GM20000 (cell line): ENCODE measurements at places on chromosomes 13 and 19.
A peak's percentile ranks its signal among the peaks of the same experiment; 100 is the strongest.

DNA sequence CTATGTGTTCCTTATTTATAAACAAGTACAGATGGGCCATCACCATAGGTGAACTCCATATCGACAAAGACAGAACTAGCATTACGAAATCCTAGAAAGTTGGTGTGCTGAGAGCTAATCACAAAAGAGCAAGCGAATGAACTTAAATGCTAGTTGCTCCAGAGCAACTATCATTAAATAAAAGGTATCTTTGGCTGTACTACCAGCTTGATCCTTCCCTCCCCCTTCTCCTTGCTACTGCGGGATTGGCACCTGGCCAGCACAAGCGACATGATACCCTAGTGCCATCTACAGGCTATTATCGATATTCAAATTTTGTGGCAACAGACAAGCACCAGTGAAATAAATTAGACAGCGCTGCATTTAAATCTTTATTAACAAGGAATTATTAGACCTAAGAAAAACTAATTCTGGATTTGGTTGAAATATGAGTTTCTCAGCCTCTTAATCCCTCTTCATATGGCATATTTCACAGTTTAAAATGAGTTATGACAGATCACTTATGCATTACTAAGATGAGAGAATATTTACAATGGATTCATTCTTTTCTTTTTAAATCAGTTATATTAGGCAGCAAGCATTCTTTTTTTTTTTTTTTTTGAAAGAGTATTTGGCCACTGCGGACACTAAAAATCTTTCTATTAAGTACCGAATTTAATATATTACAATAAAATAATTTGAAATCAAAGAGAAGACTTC, 5.8 kb downstream of the PCDH9 start:
- peak; percentile 17 for DNase-seq

GRCh38 chr13:50375792-50376191, 360.5 kb downstream of the KCNRG start:
- DNase-seq = no peak

DNA sequence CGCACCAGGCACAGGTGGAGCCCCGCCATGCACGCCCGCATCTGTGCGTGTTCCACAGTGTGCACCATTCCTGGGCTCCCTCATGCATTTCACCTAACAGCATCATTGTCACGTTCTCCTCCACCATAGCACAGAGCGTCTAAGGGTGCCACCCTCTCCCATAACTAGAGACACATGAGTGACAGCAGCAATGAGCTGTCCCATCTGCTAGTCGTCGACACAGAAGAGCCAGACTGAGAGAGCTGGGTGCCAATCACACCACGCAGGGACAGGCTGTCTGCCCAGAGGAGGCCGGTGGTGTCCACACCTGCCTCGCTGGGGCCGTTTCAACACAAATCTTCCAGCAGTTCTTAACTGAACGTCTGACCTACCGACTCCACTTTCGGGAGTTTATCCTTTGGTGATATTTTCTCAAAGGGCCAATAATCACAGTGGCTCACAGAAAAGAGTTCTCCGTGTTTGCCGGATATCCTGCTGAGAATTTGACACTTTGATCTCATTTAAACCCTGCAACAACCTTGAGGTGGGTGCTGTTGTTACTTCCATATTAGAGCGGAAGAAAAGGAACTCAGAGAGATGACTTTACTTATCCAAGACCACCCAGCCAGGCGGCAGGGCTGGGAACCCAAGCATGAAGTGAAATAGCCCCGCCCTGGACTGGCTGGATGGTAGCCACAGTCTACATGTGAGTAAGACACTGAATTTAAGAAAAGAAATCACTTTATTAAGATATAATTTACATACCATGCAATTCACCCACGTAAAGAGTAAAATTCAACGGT, 16.2 kb downstream of the CLEC11A start:
- no peak for DNase-seq

DNA sequence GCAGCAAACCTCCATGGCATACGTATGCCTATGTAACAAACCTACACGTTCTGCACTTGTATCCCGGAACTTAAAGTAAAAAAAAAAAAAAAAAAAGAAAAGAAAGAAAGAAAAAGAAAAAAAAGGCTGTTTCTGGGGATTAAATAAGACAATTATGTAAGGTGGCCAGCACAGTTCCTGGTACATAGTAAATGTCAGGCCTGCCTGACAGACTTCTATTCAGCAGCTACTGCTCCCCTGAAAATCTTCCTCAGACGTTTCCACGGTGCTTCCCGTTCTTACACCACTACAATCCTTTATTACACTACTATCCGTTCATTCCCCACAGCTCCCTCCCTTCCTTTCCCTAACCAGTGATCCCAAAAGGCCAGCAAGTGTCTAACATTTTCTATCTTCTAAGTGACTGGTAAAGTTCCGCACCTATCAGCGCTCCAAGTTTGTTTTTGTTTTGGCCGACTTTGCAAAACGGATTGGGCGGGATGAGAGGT, 636 bp upstream of the RB1 start:
- peak; percentile 15 for DNase-seq

DNA sequence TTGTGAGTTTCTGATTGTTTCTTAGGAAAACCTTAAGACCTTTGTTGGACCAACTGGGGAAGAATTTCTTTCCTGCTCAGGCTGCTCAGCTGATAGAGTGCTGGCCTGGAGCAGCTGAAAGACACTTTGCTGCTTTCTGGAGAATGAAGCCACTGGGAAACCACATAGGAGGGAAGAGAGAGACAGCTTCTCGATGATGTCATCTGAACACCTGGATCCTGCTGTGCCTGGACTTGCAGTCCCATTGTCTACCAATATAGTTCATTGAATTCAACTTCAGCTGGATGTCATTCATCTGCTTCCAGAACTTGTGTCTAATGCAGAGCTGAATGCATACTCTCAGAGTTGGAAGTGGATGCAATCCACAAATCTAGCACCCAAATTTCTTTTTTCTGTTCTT, 34.3 kb upstream of the TSHZ3 start:
- DNase-seq = no peak

- no peak for DNase-seq
Observed at GRCh38 chr13:112931028-112931934, 37.7 kb upstream of the MCF2L start.

GRCh38 chr13:93412676-93413075, 186.1 kb downstream of the GPC6 start:
- no peak for DNase-seq

GRCh38 chr19:55391191-55391670, 5.5 kb downstream of the RPL28 start:
- DNase-seq = no peak

GRCh38 chr13:24664726-24665409, 15.3 kb upstream of the ATP12A start:
- no peak for DNase-seq

DNA sequence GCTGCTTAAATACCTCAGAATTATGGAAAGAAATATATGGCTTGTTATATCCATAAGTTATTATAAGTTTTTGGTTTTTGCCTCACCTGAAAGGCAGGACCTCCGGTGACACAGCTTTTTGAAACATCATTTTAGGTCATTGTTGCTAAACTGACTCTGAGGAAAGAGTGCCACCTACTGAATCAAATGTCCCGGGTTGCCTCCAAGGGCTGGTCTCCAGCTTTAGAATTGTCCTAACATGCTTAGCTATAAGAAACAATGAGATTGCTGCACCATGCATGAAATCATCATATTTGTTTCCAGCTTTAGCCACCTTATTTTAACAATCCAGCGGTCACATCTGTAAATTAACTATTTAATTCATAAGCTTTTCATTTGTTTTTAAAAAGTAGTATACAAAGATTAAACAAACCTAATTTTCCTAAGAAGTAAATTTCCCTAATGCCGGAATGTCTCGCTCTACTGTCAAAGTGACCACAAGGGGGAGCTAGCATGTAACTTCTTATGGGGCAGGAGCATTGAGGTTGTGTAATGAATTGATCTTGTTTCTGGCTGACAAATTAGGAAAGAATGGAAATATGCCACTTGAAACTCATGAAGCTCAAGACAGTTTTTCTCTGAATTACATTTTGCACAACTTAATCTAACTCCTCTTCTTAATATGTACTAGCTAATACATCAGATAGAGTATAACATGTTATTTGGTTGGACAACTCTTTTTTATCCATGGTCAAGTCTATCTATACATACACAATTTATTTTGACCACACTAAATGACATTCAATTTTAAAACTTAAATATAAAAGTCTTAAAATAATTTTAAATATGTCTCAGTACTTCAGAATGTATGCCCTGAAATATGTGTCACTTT, 6.7 kb upstream of the PCDH17 start:
- DNase-seq = peak; percentile 34
